ENCODE measurements at places on chromosomes 3 and 15. TPM values are rescaled to one million over a fixed set of nuclear protein-coding genes. Genes with fewer than 3 reads are reported as not detected.

The NMNAT3 gene
- total RNA-seq: 7.3 TPM

GRCh38 chr3:122390665-122391064 is 6.7 kb downstream of the FAM162A start:
- DNase-seq: no peak

- DNase-seq: peak; percentile 40
Observed at GRCh38 chr3:128327606-128328031, 139.1 kb downstream of the DNAJB8 start.

- no peak for DNase-seq
Observed at GRCh38 chr3:171155122-171155700, 128.7 kb upstream of the SLC2A2 start.

- no peak for DNase-seq
Observed at GRCh38 chr3:61783993-61784718, 222.8 kb downstream of the PTPRG start.

GRCh38 chr15:89379818-89380217 is 45.2 kb upstream of the POLG start:
- DNase-seq: no peak

DNA sequence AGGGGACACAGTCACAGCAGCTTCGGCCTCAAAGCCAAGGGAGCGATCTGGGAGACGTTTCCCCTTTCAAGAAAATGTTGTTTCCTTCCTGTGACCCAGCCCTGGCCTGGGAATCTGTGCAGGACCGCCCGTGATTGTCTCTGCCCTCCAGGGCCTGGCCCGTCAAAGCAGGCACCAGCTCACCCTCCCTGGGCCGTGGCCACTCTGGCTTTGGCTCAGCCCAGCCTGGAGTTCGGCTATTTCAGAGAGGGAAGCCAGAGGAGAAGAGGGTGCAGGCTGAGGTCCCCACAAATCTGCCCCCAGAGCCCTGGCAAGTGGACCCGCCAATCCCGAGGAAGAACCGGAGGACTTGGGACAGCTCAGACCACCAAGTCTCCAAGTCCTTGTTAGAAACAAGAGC is 12.7 kb downstream of the GATA2 start:
- no peak for DNase-seq

Measured in activated naive CD4-positive, alpha-beta T cell treated with anti-CD3 and anti-CD28 coated beads, Interleukin-2, amount 50 U/mL, for 72 hours (primary cell).